Erythroblast (primary cell): ENCODE measurements at places on chromosomes 5 and 9.

DNA sequence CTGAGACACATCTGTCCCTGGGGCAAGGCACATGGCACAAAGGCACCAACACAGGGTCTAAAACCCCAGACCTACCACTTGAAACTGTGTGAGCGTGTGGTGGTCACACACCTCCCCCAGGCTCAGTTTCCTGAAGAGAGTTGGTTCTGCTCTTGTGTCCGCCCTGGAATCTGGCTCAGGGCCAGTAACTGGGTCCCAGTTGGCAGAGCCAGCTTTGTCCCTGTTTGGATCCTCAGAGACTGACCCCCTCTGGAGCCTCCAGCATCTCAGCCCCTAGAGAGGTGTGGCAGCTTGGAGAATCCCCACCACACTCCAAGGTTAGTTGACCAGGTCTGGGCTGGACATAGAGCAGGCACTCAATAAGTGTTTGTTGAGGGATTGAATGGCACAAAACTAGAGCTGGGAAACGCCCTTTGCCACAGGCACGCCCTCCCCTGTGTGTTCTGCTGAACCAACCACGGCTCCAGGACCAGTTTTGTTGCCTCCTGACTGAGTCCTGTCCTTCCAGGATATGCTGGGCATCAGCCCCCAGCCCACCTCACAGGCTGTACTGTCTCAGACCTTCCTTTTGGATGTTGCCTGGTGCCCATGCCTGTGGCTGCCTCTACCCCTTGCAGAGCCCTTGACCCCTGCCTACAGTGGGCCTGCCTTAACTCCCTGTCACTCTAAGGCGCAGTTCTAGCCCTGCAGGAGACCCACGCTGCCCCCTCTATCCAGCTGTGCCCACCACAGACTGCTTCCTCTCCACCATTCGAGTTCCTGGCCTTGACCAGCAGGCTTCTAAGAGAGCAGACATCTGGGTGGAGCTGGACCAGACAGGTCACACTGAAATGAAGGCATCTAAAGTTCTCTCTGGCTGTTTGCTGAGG, 3.8 kb upstream of the PDLIM4 start:
- DNase-seq, result no peak

- no peak for DNase-seq
These were observed 78.6 kb downstream of the PCDH1 start for GRCh38 chr5:141799507-141800167.

- DNase-seq, result no peak
These were observed 75.5 kb downstream of the SGCD start for GRCh38 chr5:156402387-156402921.

- DNase-seq, result no peak
These were observed 8.3 kb downstream of the CDK5RAP2 start for GRCh38 chr9:120571443-120572257.

- DNase-seq, result no peak
These were observed 312.9 kb downstream of the DEPDC1B start for GRCh38 chr5:60387051-60387440.

GRCh38 chr9:83116026-83116425, 53.1 kb upstream of the RASEF start:
- no peak for DNase-seq

GRCh38 chr5:175683231-175683630, 25.4 kb downstream of the HRH2 start:
- DNase-seq, result no peak

- DNase-seq, result no peak
These were observed 88.6 kb upstream of the AGXT2 start for GRCh38 chr5:35136386-35136785.

DNA sequence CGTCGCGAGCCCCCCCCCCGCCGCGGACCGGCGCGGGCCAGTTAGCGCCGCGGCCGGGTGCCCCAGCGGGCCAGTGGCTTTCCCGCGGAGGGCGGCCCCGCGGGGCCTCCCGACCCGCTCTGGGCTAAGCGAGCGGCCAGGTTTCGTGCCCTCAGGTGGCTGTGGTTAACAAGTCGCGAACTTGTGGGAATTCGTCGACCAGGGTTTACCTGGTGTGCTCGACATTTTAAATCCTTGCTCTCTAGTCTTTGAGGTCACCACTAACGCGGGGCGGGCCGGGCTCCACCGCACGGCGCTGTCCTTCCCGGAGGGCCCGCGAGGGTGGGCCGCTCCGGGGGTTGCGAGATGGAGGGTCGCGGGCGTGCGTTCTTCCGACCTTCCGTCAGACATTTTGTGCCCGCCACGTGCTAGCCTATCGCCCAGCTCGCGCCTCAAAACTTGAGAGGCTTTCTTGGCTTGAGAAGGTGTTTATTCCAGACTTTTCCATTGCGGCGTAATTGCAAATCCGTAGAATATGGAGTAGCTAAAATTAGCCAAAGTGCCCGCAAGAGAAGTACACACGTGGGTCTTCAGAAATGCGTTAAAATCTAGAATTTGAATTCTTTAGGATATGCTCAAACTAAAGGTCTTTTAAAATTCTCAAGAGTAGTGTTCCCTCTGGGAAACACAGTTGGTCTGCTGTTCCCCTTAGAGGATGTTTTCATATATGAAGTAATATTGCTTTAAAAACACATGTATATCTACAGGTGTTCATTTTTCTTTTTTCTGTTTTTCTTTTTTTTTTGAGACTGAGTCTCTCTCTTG, 2.1 kb downstream of the ANP32B start:
- DNase-seq, result peak; percentile 83

DNA sequence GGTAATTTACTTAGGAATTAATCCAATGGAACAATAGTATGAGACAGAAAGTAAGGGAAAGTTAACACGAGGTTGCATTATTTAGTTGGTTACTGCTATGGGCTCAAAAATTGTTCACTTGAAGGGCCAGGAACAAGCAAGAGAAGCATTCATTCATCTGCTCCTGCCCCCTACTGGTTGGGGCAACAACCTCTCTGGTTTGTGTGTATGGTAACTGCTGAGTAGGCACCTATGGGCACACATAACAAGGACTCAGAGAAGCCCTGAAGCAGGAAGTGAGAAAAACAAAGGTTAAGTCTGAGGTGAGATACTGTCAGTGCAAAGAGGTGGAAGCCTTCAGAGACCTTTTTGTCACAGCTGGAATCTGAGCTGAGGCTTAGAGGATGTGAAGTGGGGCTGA, 34.4 kb upstream of the RANBP6 start:
- peak; percentile 71 for DNase-seq

DNA sequence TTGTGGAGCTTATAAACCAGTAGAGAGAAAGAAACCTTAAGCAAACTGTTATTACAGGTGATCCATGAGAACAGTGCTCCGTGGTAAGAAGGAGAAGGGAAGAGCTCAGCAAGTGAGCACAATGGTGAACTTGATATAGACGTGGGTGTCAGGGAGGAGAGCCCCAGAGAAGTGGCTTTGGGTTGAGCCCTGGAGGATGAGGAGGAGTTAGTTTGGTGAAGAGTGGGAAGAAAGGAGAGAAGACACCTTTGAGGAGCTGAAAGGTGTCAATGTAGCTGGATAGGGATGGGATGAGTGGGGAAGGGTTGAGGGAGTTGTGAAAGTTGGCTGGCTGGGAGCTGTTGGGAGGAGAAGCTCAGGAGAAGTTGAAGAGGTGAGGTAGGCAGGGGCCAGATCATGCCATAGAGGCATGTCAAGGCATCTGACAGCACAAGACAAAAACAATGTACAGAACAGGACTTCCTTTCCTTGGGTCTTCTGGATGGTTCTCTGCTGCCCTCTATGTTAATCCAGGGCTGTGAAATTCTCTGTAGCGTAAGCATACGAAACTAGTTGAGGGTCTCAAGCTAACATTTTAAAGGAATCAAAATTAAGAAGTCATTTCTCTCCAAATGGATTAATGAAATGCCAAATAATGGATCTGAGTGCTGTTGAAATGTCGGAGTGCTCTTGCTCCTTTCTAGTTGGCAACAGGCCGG, 501.9 kb downstream of the KDM4C start:
- DNase-seq, result no peak

- no peak for DNase-seq
These were observed 20.7 kb upstream of the IL33 start for GRCh38 chr9:6194934-6195333.

DNA sequence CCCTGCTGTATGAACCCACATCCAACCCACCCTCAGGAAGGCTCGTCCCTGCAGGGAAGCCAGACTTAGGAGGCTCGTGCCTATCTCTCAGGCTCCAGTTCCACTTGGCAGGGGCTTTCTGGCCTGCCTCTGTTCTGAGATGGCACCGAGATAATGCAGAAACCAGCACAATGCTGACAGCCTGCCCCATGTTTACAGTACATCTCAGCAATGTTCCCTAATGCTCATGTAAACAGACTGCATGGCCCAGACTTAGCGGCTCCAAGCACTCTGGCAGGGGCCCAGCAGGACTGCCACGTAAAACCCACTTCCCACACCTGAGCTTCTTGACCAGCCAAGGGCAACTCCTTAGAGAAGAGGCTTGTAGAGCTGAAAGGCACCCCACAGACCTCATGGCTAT, 499.5 kb upstream of the BRINP1 start:
- no peak for DNase-seq

DNA sequence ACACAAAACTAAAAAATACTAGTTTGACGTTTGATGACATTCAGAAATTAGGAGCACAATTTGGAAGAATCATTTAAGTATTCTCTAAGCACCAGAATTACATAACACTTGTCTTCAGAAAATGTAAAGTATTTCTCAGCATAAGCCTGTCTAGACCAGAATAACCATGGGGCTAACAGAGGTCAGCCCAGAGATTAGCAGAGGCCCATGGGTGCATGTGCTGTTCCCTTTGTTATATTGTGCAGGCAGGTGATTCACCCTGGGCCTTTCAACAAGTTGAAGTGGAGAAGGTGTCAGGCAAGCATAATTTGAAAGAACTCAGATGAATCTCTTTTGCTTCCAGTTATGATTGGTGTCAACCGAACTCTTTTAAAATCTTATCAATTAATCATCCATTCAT, 227.9 kb downstream of the LURAP1L start:
- DNase-seq, result no peak

- DNase-seq, result no peak
These were observed 24.2 kb downstream of the BASP1 start for GRCh38 chr5:17241635-17242034.

DNA sequence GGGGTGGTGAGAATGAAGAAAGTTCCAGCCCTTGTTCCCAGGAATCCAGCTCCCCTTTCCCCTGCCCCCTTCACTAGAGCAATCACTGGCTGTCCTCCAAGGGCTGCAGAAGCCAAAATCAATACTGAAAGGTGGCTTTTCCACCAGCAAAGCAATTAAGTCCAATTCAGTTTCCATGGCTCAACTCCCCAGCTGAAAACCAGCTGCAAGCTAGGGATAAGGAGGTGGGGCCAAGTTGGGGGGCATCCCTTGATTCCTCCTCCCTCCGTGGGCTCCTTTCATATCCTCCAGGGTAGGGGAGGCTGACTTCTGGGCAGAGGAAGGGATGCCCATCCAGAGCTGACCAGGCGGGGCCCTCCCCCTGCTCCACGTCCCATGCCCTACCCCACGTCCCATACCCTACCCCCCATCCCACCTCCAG, 22.7 kb downstream of the CAMK2A start:
- DNase-seq, result no peak

GRCh38 chr5:27810458-27810857, 772.1 kb upstream of the CDH9 start:
- DNase-seq, result no peak

GRCh38 chr5:112174959-112175594, 244.0 kb downstream of the EPB41L4A start:
- peak; percentile 73 for DNase-seq

GRCh38 chr9:110192531-110193261, 15.3 kb downstream of the C9orf152 start:
- DNase-seq, result no peak

- no peak for DNase-seq
These were observed 19.7 kb upstream of the HSDL2 start for GRCh38 chr9:112360047-112360804.

DNA sequence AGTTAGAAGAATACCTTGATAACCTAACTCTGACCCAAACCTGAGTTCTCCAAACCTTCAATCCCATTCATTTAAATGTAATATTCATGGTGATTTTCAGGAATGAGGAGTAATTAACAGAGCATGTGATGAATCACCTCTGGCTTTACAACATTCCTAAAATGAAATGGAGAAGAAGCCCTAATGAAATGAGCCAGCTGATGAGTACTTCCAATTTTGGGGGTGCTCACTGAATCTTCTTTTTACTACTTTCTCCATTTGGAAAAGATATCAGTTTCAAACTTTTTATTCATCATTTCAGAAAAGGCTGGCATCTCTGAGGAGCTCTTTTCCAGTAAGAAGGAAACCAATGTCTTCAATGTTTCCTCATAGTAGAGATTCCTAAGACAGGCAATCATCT, 2.9 kb upstream of the SPINK5 start:
- no peak for DNase-seq
